Activated CD4-positive, alpha-beta memory T cell treated with anti-CD3 and anti-CD28 coated beads, Interleukin-2, amount 10 ng/mL, durations not matched to agents 7 days and 5 days (primary cell): ENCODE measurements at places on chromosomes 7 and 10. TPM values are rescaled to one million over a fixed set of nuclear protein-coding genes. Genes with fewer than 3 reads are reported as not detected.

Gene FMC1
- 9.9 TPM for total RNA-seq

Gene DRGX
- not detected for total RNA-seq

Gene MAD1L1
- total RNA-seq = 136 TPM

Gene HMX2
- not detected for total RNA-seq

Gene SPAM1
- total RNA-seq = not detected

Gene INHBA
- total RNA-seq = not detected

Gene GARIN1A
- total RNA-seq = 0.35 TPM

Gene SPDYE2B
- 0.15 TPM for total RNA-seq

Gene MACROH2A2
- total RNA-seq = 5.5 TPM

Gene MUC12
- not detected for total RNA-seq

Gene GJD4
- total RNA-seq = not detected

Gene ATAD1
- total RNA-seq = 38.5 TPM

Gene C7orf33
- total RNA-seq = not detected

Gene NEBL
- total RNA-seq = not detected

Gene LIPK
- not detected for total RNA-seq

Gene CCSER2
- total RNA-seq = 87.9 TPM

- H3K27me3 ChIP-seq = peaks cover 9% of the 10 kb centered on the region
- DNase-seq = peak; percentile 21
- no peak within 1 kb of the TSS for H3K4me3 ChIP-seq
- H3K4me1 ChIP-seq = no peaks in the 10 kb centered on the region
- no peak within 1 kb of the TSS for H3K27ac ChIP-seq
Observed at GRCh38 chr7:13989126-13989948, at the start of gene ETV1. ETV1 (minus strand) TSS chr7:13989666; CDS start chr7:13989052, 614 bp downstream.

- DNase-seq = no peak
- peak overlapping the region; percentile 58 for H3K4me3 ChIP-seq
Observed at GRCh38 chr10:3935933-3936359, 150.9 kb upstream of the KLF6 start.

GRCh38 chr7:90995996-90996395, 268.2 kb upstream of the FZD1 start:
- no peak overlapping the region for H3K27ac ChIP-seq
- H3K27me3 ChIP-seq = no peaks in the 10 kb centered on the region
- DNase-seq = no peak
- H3K4me3 ChIP-seq = no peak overlapping the region
- H3K4me1 ChIP-seq = no peaks in the 10 kb centered on the region
- no peaks in the 10 kb centered on the region for H3K36me3 ChIP-seq

- H3K27ac ChIP-seq = no peak overlapping the region
- no peak overlapping the region for H3K4me3 ChIP-seq
- H3K36me3 ChIP-seq = no peaks in the 10 kb centered on the region
- peaks cover 6% of the 10 kb centered on the region for H3K4me1 ChIP-seq
- no peaks in the 10 kb centered on the region for H3K27me3 ChIP-seq
Observed at GRCh38 chr10:5041471-5042023, 37.9 kb upstream of the AKR1C2 start.

DNA sequence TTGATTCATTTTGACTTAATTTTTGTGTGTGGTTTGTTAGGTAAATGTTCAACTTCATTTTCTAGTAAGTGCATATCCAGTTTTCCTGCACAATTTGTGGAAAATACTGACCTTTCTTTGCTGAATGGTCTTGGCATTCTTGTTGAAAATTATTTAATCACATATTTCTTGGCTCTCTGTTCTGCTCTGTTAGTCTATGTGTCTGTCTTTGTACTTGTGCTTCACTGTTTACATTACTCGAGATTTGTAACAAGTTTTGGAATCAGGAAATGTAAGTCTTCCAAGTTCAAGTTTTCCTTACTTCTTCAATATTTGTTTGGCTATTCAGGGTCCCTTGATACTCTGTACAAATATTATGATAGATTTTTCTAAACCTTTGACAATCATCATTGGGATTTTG, 838.2 kb upstream of the POM121L12 start:
- no peaks in the 10 kb centered on the region for H3K4me1 ChIP-seq
- no peak overlapping the region for H3K27ac ChIP-seq
- H3K36me3 ChIP-seq = no peaks in the 10 kb centered on the region
- no peaks in the 10 kb centered on the region for H3K27me3 ChIP-seq
- no peak for DNase-seq
- H3K4me3 ChIP-seq = no peak overlapping the region

- DNase-seq = no peak
- H3K27ac ChIP-seq = no peak overlapping the region
- H3K4me3 ChIP-seq = no peak overlapping the region
- no peaks in the 10 kb centered on the region for H3K27me3 ChIP-seq
- no peaks in the 10 kb centered on the region for H3K36me3 ChIP-seq
- H3K4me1 ChIP-seq = no peaks in the 10 kb centered on the region
Observed at GRCh38 chr7:35991511-35992232, 161.4 kb upstream of the EEPD1 start.

GRCh38 chr7:66869660-66870450, 51.2 kb upstream of the TMEM248 start:
- no peak overlapping the region for H3K27ac ChIP-seq
- H3K4me3 ChIP-seq = no peak overlapping the region
- H3K27me3 ChIP-seq = no peaks in the 10 kb centered on the region
- peaks cover 3% of the 10 kb centered on the region for H3K4me1 ChIP-seq
- no peak for DNase-seq

GRCh38 chr10:132022241-132022640, 40.5 kb upstream of the BNIP3 start:
- H3K36me3 ChIP-seq = no peaks in the 10 kb centered on the region
- H3K27me3 ChIP-seq = peaks cover 21% of the 10 kb centered on the region
- no peak overlapping the region for H3K27ac ChIP-seq
- DNase-seq = no peak

DNA sequence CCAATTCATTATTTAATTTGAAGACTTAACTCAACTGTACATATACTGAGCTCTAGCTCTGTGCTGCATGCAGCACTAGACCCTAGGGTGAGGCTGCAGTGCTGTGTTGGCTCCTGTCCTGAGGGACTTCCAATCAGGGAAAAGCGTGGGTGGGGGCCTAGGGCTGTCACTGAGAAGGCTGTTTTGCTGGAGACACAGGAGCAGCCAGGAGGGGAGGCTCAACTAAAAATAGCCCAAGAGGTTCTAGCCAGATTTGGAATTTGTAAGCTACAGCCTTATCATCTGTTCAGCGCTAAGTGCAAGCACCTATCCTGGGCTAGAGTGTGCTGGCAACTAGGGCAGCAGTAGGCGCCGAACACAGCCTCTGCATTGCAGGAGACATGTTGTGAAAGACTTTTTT, 121.1 kb downstream of the VWC2 start:
- H3K4me3 ChIP-seq = no peak overlapping the region
- H3K4me1 ChIP-seq = no peaks in the 10 kb centered on the region
- no peak overlapping the region for H3K27ac ChIP-seq
- no peaks in the 10 kb centered on the region for H3K36me3 ChIP-seq
- DNase-seq = no peak

GRCh38 chr10:63887600-63888370, 366.6 kb downstream of the REEP3 start:
- peaks cover 6% of the 10 kb centered on the region for H3K27me3 ChIP-seq
- H3K4me3 ChIP-seq = no peak overlapping the region
- no peak for DNase-seq
- no peaks in the 10 kb centered on the region for H3K36me3 ChIP-seq

- no peaks in the 10 kb centered on the region for H3K4me1 ChIP-seq
- H3K27me3 ChIP-seq = no peaks in the 10 kb centered on the region
- no peak for DNase-seq
- H3K36me3 ChIP-seq = peaks cover 4% of the 10 kb centered on the region
- no peak overlapping the region for H3K27ac ChIP-seq
Observed at GRCh38 chr7:132869166-132869861, 212.6 kb downstream of the CHCHD3 start.

DNA sequence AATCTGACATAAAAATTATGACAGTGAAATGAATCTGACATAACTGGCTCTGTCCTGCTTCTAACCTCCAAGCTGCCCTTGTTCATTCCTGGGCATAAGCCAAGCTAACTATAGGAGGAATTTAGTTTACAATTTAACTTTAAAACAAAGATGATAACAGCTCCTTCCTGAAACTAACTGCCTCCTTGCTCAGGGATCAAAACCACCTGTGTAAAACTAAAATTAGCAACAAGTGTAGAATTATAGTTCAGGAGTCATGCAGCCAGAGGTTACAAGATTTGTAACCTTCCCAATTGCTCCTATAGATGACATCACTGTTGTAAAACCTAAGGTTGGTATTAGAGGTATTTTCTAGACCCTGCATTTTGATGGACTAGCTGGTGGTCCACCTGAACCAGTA, 256.4 kb upstream of the POM121L12 start:
- DNase-seq = no peak
- H3K4me3 ChIP-seq = no peak overlapping the region

GRCh38 chr7:55432939-55433784, 68.0 kb downstream of the LANCL2 start:
- no peaks in the 10 kb centered on the region for H3K36me3 ChIP-seq
- DNase-seq = no peak
- no peaks in the 10 kb centered on the region for H3K27me3 ChIP-seq
- no peaks in the 10 kb centered on the region for H3K4me1 ChIP-seq

GRCh38 chr7:17844022-17844421, 96.3 kb downstream of the SNX13 start:
- no peak for DNase-seq
- peaks cover 42% of the 10 kb centered on the region for H3K36me3 ChIP-seq
- no peak overlapping the region for H3K27ac ChIP-seq
- H3K4me1 ChIP-seq = peaks cover 22% of the 10 kb centered on the region
- H3K4me3 ChIP-seq = no peak overlapping the region

GRCh38 chr7:118153551-118154177, 30.3 kb upstream of the LSM8 start:
- no peaks in the 10 kb centered on the region for H3K4me1 ChIP-seq
- peaks cover 25% of the 10 kb centered on the region for H3K27me3 ChIP-seq
- no peak overlapping the region for H3K4me3 ChIP-seq
- H3K27ac ChIP-seq = no peak overlapping the region
- no peak for DNase-seq
- peaks cover 4% of the 10 kb centered on the region for H3K36me3 ChIP-seq

DNA sequence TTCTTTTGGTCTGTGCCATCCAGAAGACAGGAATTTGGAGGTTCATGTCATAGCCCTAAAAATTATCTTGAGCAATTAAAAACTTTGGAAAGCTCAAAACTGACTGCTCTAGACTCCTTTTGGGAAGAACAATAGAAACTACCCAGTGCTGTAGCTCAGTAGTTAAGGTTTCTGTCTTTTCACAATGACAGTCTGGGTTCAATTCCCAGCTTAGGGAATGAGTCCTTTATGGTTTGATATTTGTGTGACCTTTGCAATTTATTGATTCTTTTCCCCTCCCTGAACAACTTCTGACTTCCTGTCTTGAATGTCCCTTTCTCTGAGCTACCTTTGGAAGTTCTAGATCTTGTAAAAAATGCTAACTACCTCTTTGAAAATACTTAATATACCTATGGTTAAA, 603.3 kb upstream of the IGFBP3 start:
- H3K4me3 ChIP-seq = no peak overlapping the region
- no peaks in the 10 kb centered on the region for H3K4me1 ChIP-seq
- no peaks in the 10 kb centered on the region for H3K36me3 ChIP-seq
- no peak overlapping the region for H3K27ac ChIP-seq

DNA sequence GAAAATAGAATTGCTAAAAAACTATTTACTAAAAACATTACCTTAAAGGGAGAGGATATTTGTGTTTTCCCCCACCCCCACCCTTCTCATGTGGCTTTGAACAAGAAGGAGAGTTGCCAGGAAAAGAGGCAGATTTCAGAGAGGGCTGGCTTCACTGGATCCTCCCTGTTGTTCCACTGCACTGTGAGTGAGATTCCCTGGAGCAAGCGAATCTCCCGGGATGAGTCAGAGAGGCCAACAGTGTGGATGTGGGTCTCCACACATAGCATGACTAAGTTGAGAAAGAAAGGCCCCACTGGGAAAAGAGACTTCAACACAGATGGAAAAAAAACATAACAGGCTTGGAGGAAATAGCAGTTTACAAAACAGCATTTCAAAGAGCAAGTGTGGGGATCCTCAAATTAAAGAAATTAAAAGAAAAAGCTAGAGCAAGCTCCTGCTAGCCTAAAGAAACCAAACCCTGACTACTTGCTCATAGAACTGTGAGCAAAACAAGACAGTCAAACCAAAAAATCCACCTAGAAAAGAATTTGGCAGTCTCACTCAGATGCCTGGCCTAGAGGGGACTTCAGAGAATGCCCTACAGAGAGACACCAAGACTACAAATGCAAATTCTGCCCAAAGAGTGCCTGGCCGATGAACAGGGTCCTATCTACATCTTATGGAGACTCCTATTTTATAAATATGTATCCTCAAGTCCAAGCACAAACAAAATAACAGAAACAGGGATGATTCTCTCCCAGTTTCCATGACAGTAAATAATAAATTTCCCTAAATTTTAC, 3.4 kb downstream of the CAV1 start:
- peaks cover 69% of the 10 kb centered on the region for H3K27me3 ChIP-seq
- DNase-seq = no peak
- peaks cover 25% of the 10 kb centered on the region for H3K4me1 ChIP-seq
- H3K36me3 ChIP-seq = no peaks in the 10 kb centered on the region

DNA sequence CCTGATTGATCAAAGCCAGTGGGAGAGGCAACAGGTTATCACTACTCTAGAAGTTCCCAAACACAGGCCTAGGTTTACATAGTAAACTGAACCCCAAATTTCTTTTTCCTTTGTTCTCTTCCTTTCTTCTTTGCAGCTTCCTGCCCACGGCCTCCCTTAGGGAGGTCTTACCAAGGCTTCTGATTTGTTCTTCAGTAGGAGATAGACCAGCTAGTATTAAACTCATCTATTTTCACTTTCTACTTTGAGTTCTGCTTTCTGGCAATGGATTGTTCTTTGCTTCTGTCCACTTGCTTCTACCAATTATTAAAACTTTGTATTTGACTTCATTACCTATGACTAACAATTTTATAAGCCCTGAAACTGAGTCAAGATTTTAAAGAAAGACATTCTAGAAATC, 251.2 kb upstream of the FZD1 start:
- no peak overlapping the region for H3K4me3 ChIP-seq
- H3K27me3 ChIP-seq = no peaks in the 10 kb centered on the region
- H3K4me1 ChIP-seq = no peaks in the 10 kb centered on the region
- no peak for DNase-seq
- H3K36me3 ChIP-seq = no peaks in the 10 kb centered on the region
- H3K27ac ChIP-seq = no peak overlapping the region
